ENCODE measurements at places on chromosomes 7 and 10. TPM values are rescaled to one million over a fixed set of nuclear protein-coding genes. Genes with fewer than 3 reads are reported as not detected.

C1QL3 gene
- total RNA-seq: 3.2 TPM

GRCh38 chr10:50312464-50313437 is 61.4 kb upstream of the ASAH2 start:
- DNase-seq: no peak

DNA sequence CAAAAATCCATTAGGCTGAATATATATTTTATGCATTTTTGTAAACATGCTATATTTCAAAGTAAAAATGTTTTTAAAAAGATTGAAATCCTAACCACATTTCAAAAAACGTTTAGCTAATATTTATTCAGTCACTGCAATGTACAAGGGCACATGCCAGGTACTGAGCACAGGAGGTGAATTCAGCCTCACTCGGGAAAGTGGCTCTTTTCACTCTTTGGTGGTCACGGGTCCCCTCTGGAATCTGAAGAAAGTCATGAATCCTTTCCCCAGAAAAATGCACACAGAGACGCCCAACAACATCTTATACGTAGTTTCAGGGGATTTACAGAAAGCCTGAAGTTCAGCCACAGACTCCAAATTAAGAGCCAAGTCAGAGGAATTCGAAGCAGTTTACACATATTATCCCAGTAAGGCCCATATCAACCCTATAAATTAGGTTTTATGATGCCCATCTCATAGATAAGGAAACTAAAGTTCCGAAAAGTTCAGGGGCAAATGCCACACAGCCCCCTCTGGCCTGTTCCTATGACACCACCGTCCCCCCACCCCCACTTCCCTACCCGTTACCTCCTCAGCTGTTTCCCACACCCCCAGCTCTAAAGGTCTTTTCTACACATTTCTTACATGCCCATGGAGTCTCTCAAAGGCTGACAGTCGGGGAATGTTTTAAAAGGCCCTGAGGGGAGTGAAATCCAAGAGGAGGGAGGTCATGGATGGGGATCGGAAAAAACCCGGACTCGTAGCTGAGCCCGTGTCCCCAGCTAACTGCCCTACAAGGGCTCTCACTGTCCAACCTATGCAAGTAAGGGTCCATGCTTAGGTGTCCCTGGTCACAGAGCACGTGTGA is 9.6 kb upstream of the SVOPL start:
- no peak for DNase-seq

- DNase-seq: no peak
Measured at GRCh38 chr10:131625041-131625440, 275.8 kb upstream of the PPP2R2D start.

DNA sequence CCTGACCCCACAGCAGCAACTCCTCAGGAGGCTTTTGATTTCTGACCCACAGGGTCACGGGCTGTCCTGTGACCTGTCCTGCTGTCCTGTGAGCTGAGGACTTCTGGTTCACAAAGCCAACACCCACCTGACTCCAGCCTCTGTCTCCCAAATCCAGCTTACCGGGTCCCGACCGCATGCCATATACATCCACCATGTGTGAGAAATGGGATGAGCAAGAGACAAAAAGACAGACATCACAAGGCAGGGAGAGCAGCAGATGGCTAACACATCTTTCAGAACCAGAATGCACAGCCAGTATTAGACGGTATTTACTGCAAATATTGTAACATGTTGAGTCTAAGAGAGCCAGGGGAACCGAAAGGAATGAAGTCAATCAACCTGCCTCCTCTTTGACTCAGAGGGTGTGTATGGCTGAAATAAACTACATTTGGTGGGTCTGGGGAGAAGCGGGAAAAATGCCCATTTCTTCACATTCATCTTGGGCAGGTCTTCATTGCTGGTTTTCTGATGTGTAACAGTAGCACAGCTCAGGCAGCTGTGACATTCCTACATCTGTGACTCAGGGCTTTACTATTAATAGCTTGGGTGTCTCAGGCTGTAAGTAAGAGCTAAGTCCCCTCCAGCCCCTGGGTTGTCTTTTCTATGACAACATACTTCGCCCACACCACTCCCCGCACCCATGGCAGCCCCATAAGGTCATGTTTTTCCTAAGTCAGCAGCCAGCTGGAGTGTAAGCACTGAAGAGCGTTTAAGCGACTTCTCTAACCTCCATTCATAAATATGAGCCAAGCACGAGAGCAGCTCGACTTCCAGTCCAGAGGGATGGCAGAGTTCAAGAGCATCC is 25.0 kb downstream of the ABLIM1 start:
- DNase-seq: no peak

GRCh38 chr7:43752411-43752810 is 6.1 kb upstream of the BLVRA start:
- DNase-seq: no peak

All from H9 (cell line).